ENCODE measurements at places on chromosomes 12 and 14. TPM values are rescaled to one million over a fixed set of nuclear protein-coding genes. Genes with fewer than 3 reads are reported as not detected.

- no peaks in the 10 kb centered on the region for H3K4me1 ChIP-seq
- peak; percentile 33 for DNase-seq
- H3K27ac ChIP-seq = no peak overlapping the region
- no peaks in the 10 kb centered on the region for H3K36me3 ChIP-seq
Measured at GRCh38 chr14:92753250-92753649, 4.8 kb upstream of the LGMN start.

DNA sequence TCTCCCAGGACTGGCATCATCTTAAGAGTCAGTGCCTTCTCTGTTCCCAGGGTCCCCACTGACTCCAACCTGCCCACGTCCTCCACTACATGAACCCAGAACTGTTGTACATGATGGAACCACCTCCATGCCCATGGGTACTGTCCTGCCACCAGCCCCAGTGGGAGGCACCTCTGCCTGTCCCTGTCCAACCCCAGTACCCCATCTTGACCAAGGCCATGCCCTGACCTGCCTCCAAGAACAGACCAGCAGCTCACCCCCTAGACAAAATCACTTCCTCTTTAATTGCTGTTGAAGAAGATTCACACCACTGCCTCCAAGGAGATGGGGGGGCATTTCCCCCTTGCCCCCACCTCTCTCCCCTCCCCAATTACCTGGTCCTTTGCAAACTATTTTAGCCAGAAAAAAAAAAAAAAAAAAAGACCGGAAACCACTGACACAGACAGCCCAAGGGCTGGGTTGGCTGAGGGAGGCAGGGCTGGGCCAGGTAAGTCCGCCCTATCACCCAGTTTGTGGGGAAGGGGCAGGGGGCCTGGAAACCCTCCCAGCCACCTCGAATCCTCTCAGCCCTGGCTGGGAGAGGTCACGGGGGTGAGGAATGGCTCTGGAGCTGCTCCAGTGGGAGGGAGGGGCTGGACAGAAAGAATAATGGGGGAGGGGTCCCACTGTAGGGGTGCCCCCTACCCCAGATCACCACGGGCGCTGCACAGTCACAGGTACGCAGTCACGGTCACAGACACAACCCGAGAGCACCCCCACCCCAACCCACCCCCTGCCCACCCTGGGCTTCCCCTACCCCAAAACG lies 13.4 kb downstream of the AGAP2 start:
- H3K27me3 ChIP-seq = peaks cover 41% of the 10 kb centered on the region
- no peak overlapping the region for H3K4me3 ChIP-seq
- H3K4me1 ChIP-seq = peaks cover 19% of the 10 kb centered on the region
- no peak for DNase-seq
- no peak overlapping the region for H3K27ac ChIP-seq

- H3K4me3 ChIP-seq = no peak overlapping the region
- no peak overlapping the region for H3K27ac ChIP-seq
- no peaks in the 10 kb centered on the region for H3K4me1 ChIP-seq
- no peaks in the 10 kb centered on the region for H3K27me3 ChIP-seq
- H3K36me3 ChIP-seq = no peaks in the 10 kb centered on the region
Measured at GRCh38 chr14:35068238-35069012, 22.4 kb downstream of the FAM177A1 start.

GRCh38 chr12:2120982-2121758 lies 68.4 kb downstream of the CACNA1C start:
- H3K4me3 ChIP-seq = no peak overlapping the region
- H3K27me3 ChIP-seq = no peaks in the 10 kb centered on the region
- no peak overlapping the region for H3K27ac ChIP-seq
- DNase-seq = no peak
- H3K4me1 ChIP-seq = no peaks in the 10 kb centered on the region
- H3K36me3 ChIP-seq = no peaks in the 10 kb centered on the region

GRCh38 chr12:28034271-28034670 lies 61.7 kb upstream of the PTHLH start:
- no peak overlapping the region for H3K4me3 ChIP-seq
- no peak for DNase-seq
- H3K4me1 ChIP-seq = no peaks in the 10 kb centered on the region
- H3K36me3 ChIP-seq = no peaks in the 10 kb centered on the region

- no peaks in the 10 kb centered on the region for H3K27me3 ChIP-seq
- H3K27ac ChIP-seq = no peak overlapping the region
- H3K4me3 ChIP-seq = no peak overlapping the region
- H3K4me1 ChIP-seq = no peaks in the 10 kb centered on the region
- H3K36me3 ChIP-seq = no peaks in the 10 kb centered on the region
- DNase-seq = no peak
Measured at GRCh38 chr12:94318181-94318580, 141.5 kb downstream of the CEP83 start.

- H3K4me1 ChIP-seq = no peaks in the 10 kb centered on the region
- no peak for DNase-seq
- H3K27ac ChIP-seq = no peak overlapping the region
- no peaks in the 10 kb centered on the region for H3K36me3 ChIP-seq
- H3K27me3 ChIP-seq = no peaks in the 10 kb centered on the region
Measured at GRCh38 chr12:118874698-118875548, 106.4 kb upstream of the SRRM4 start.

DNA sequence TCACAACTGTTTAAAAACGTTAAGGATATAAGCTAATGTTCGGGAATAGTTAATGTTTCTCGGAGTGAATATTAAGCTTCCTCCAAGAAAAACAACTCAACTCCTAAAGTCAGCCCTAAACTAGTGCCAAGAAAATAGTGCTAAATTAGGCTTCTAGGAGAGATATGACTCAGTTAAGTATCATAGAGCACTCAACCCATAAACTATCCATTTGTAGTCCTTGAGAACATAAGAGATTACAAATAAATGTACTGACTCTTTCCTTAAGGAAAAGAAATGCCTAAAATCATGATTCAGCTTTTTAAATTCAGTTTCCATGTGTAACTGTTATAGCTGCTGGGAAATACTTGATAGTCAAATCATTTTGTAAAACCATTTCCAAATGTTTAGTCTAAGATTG lies 117.1 kb downstream of the HMGA2 start:
- H3K4me1 ChIP-seq = no peaks in the 10 kb centered on the region
- no peaks in the 10 kb centered on the region for H3K36me3 ChIP-seq
- DNase-seq = no peak

- no peak overlapping the region for H3K4me3 ChIP-seq
- H3K4me1 ChIP-seq = no peaks in the 10 kb centered on the region
- no peaks in the 10 kb centered on the region for H3K36me3 ChIP-seq
- H3K27ac ChIP-seq = no peak overlapping the region
- H3K27me3 ChIP-seq = no peaks in the 10 kb centered on the region
Measured at GRCh38 chr12:60398547-60398946, 802.7 kb downstream of the SLC16A7 start.

GRCh38 chr12:57309420-57309819 lies 58.4 kb upstream of the STAC3 start:
- H3K4me3 ChIP-seq = no peak overlapping the region
- H3K36me3 ChIP-seq = peaks cover 18% of the 10 kb centered on the region
- no peaks in the 10 kb centered on the region for H3K27me3 ChIP-seq
- no peak for DNase-seq
- H3K4me1 ChIP-seq = peaks cover 5% of the 10 kb centered on the region

DNA sequence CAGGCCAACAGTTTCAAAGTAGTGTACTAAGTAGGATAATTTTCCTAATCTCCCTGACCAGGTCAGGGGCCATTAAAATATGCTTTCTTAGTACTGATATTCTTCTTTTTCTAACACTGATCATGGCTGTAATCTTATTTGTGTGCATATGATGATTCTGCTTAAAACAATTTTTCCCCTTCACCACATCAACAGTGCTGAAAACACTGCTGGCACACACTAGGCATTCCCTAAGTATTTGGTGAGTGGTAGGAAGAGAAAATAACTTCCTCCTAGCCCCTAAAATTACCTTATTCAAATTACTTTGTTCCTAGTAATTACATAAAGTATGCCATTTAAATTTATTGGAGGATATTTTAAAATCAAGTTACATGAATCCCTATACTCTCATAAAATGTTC lies 49.9 kb upstream of the BBS10 start:
- H3K36me3 ChIP-seq = no peaks in the 10 kb centered on the region
- no peaks in the 10 kb centered on the region for H3K4me1 ChIP-seq
- no peaks in the 10 kb centered on the region for H3K27me3 ChIP-seq
- no peak overlapping the region for H3K27ac ChIP-seq

GRCh38 chr12:41217727-41218126 lies 29.6 kb downstream of the PDZRN4 start:
- no peaks in the 10 kb centered on the region for H3K27me3 ChIP-seq
- no peaks in the 10 kb centered on the region for H3K4me1 ChIP-seq
- no peak for DNase-seq
- no peaks in the 10 kb centered on the region for H3K36me3 ChIP-seq
- no peak overlapping the region for H3K27ac ChIP-seq

DNA sequence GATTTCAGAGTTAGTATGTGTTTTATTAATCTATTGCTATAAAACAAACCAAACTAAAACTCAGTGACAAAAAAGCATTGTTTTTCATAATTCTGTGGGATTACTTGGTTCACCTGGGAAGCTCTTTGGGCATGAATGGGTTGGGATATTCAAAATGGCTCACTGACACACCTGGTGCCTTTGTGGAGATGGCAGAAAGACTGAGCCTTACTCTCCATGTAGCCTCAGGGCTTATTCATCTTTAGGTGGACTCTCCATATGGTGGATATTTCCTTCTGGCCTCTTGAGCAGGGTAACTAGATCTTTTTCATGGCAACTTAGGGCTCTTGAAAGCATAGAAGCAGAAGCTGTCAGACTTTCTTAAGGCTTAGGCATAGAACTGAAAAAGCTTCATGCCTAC lies 1102.8 kb upstream of the SEL1L start:
- H3K4me1 ChIP-seq = no peaks in the 10 kb centered on the region
- H3K4me3 ChIP-seq = no peak overlapping the region
- no peak for DNase-seq
- H3K36me3 ChIP-seq = no peaks in the 10 kb centered on the region
- H3K27ac ChIP-seq = no peak overlapping the region
- no peaks in the 10 kb centered on the region for H3K27me3 ChIP-seq

DNA sequence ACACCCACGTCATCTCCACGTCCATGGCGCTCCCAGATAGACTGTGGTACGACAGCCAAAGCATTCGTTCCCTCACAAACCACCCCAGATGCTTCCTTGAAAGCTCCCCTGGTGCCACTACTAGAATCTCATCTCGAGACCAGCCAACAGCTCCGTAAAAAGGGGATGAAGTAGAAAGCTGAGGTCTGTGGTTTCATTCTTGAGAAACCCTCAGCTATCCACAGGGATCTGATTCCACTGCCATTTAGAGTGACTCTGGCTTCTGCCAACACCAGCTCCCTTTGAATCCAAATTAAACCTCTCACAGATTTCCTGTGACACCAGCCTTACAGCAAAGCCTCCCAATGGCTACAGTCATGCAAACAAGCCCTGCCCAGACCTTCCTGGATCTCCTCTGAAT lies 18.5 kb upstream of the FOXN3 start:
- no peaks in the 10 kb centered on the region for H3K36me3 ChIP-seq
- no peak overlapping the region for H3K4me3 ChIP-seq
- peaks cover 23% of the 10 kb centered on the region for H3K4me1 ChIP-seq
- H3K27ac ChIP-seq = peak overlapping the region; percentile 75
- DNase-seq = peak; percentile 63

- no peaks in the 10 kb centered on the region for H3K27me3 ChIP-seq
- peaks cover 26% of the 10 kb centered on the region for H3K4me1 ChIP-seq
- peaks cover 2% of the 10 kb centered on the region for H3K36me3 ChIP-seq
- H3K4me3 ChIP-seq = no peak overlapping the region
Measured at GRCh38 chr12:101666052-101666728, 31.2 kb upstream of the CHPT1 start.

GRCh38 chr14:94933486-94933885 lies 163.6 kb upstream of the GSC start:
- no peak overlapping the region for H3K27ac ChIP-seq
- peaks cover 11% of the 10 kb centered on the region for H3K4me1 ChIP-seq
- H3K4me3 ChIP-seq = no peak overlapping the region
- H3K36me3 ChIP-seq = no peaks in the 10 kb centered on the region

- no peak overlapping the region for H3K27ac ChIP-seq
- peaks cover 15% of the 10 kb centered on the region for H3K4me1 ChIP-seq
- H3K27me3 ChIP-seq = no peaks in the 10 kb centered on the region
- DNase-seq = no peak
- H3K4me3 ChIP-seq = no peak overlapping the region
Measured at GRCh38 chr12:67323007-67323406, 53.8 kb downstream of the CAND1 start.

- no peaks in the 10 kb centered on the region for H3K36me3 ChIP-seq
- H3K27me3 ChIP-seq = no peaks in the 10 kb centered on the region
- no peak for DNase-seq
- no peak overlapping the region for H3K4me3 ChIP-seq
- H3K27ac ChIP-seq = no peak overlapping the region
- H3K4me1 ChIP-seq = no peaks in the 10 kb centered on the region
Measured at GRCh38 chr12:101430456-101430855, 22.9 kb upstream of the ARL1 start.

- H3K4me1 ChIP-seq = no peaks in the 10 kb centered on the region
- H3K27me3 ChIP-seq = no peaks in the 10 kb centered on the region
- no peak overlapping the region for H3K4me3 ChIP-seq
- no peaks in the 10 kb centered on the region for H3K36me3 ChIP-seq
Measured at GRCh38 chr14:52081964-52082363, 13.1 kb upstream of the NID2 start.

DNA sequence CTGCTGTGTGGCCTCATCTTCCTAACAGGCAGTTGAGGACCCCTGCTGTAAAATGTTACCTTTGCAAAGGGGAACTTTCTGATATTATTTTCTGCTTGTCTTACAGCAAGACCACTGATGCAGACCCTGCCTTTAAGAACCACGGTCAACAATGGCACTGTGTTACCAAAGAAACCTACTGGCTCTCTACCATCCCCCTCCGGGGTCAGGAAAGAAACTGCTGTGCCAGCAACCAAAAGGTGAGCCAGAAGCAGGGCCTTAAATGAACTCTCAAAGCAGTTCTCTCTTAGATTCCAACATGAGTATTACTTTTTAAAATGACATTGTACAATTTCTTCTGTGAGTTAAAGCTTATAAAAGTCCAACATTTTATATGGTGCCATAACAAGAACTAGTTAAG lies 72.2 kb downstream of the EML1 start:
- H3K4me1 ChIP-seq = peaks cover 5% of the 10 kb centered on the region
- H3K27ac ChIP-seq = no peak overlapping the region
- no peak overlapping the region for H3K4me3 ChIP-seq
- DNase-seq = no peak
- H3K27me3 ChIP-seq = no peaks in the 10 kb centered on the region

The ASCL1 gene
- total RNA-seq = not detected

The FLVCR2 gene
- total RNA-seq = 5.1 TPM

The EML1 gene
- 15.5 TPM for total RNA-seq

The CACNA1C gene
- total RNA-seq = 1.8 TPM

The SPX gene
- total RNA-seq = 3.1 TPM

The FAM90A1 gene
- total RNA-seq = not detected

The KLRC3 gene
- total RNA-seq = not detected

The ZNF219 gene
- 48.9 TPM for total RNA-seq

The PLEKHH1 gene
- 3.4 TPM for total RNA-seq

The ENDOU gene
- not detected for total RNA-seq

The IAPP gene
- not detected for total RNA-seq

The METTL1 gene
- 15.5 TPM for total RNA-seq

The C12orf54 gene
- not detected for total RNA-seq

All from gastrocnemius medialis (tissue), 4 donors.